ENCODE measurements at places on chromosomes 11 and 22.

- no peak for DNase-seq
Observed at GRCh38 chr11:45169310-45170072, 23.1 kb downstream of the PRDM11 start.

DNA sequence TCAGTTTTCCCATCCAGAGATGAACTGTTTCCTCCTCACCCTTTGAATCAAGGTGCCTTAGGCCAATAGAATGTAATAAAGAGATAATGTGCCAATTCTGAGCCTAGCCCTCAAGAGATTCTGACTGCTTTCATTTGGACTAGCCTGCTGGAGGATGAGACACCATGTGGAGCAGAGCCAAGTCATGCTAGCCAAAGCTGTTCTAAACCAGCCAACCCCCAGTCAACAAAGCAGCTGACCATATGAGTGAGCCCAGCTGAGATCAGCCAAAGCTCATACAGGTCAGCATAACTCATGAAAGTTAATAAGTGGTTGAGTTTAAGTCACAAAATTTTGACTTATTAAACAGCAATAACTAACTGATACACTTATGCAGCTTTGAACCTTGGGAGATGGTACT, 66.7 kb upstream of the DBX1 start:
- no peak for DNase-seq

GRCh38 chr11:33867561-33867960, 24.3 kb downstream of the LMO2 start:
- DNase-seq = no peak

DNA sequence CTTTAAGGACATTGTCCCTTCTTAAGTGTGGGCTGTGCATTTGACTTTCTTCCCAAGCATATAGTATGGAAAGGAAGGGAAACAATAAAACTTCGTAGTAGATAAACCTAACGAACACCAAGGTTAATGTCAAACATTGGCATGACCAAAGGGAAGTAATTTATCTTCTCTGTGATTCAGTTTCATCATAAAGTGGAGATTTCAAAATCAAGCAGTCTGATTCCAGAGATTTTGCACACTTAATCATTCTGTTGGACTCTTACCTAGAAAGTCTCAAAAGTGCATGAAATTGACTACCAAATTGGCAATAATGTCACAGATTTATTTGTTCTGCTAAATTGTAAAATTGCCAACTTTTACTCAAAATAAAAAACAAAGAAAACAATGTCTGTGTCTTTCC, 559.7 kb downstream of the JRKL start:
- DNase-seq = no peak

- DNase-seq = no peak
Observed at GRCh38 chr22:28410050-28410816, 269.4 kb downstream of the TTC28 start.

- DNase-seq = no peak
Observed at GRCh38 chr11:112826026-112826425, 135.2 kb upstream of the NCAM1 start.

- no peak for DNase-seq
Observed at GRCh38 chr22:17597217-17597616, 31.3 kb downstream of the ATP6V1E1 start.

GRCh38 chr11:62832336-62833234, at the start of gene TEX54:
TEX54 (minus strand) TSS chr11:62832841.
- DNase-seq = no peak

DNA sequence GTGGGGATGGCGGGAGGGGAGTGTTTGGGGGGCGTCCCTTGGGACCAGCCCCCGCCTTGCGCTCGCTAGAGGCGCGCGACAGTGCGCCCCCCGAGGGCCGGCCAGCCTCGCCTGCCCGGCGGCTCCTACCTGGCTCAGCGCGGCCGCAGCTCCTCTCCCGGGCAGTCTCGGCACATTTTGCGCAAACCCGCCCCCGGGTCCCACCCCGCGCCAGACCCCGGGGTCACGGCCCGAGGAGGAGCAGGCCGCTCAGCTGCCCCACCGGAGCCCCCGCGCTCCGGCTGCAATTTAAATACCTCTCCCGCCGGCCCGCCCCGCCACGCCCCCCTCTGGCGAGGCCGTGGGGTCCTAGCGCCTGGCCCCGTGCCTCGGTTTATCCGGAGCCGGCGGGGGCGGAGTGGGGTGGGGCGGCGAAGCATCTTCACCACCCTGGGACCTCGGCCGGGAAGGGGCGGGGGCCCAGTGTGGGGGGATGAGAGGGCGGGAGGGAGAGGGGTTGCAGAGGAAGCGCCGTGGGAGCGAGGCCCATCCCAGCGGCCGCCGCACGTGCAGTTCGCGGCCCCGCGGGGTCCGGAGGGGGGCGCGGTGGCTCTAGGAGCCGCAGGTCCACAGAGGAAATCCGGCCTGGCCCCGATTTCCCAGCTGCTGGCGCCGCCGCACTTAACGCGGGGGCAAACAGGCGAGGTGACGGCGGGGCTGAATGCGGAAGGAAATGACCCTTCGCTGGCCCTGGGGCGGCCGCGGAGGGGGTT, at the start of gene LRRC32:
Gene LRRC32 (minus strand): TSS at position 263 of the 752 bp plus-strand sequence. CDS start 4,793 bp downstream, outside the sequence.
- DNase-seq = no peak

- DNase-seq = peak; percentile 93
Observed at GRCh38 chr22:38305471-38306448, 11.5 kb downstream of the CSNK1E start.

GRCh38 chr11:118838905-118839553, 44.7 kb upstream of the CXCR5 start:
- peak; percentile 84 for DNase-seq

- DNase-seq = no peak
Observed at GRCh38 chr11:122322329-122322728, 206.3 kb upstream of the BLID start.

- peak; percentile 1 for DNase-seq
Observed at GRCh38 chr11:128608746-128609407, 21.5 kb upstream of the ETS1 start.

- no peak for DNase-seq
Observed at GRCh38 chr11:129447654-129448239, 72.1 kb downstream of the BARX2 start.

DNA sequence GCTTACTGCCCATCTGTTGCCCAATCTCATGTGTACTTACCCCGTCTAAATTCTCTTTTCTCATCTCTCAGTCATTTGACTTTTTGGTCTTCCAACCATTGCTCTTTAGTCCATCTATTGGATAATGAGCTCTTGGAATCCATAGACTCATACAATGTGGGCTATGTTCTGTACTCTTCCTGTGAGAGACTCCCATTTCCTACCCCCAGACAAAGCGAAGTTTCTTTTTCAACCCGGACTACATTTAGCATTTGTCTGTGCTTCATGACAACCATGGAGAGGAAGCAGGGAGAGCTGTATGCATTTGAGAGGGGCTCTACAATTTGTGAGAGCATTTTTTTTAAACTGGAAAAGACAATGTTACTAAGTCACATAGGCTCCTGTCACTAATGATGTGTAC, 4.0 kb upstream of the ARHGAP42 start:
- no peak for DNase-seq

DNA sequence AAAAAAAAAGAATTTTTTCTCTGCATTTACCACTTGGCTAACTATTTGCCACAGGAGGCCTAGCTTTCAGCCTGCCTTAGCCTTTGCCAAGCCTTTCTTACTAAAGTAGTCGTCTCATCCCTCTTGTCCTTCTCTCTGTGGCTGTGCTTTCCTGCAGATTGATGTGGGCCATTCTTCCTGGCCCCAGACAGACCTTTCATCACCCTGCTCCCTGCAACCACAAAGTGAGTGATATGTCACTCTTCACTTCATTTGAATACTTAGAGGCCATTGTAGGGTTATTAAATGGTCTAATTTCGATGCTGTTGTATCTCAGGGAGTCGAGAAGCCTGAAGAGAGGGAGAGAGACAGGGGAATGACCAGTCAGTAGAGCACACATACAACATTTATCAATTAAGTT, 37.6 kb downstream of the ART5 start:
- DNase-seq = no peak

DNA sequence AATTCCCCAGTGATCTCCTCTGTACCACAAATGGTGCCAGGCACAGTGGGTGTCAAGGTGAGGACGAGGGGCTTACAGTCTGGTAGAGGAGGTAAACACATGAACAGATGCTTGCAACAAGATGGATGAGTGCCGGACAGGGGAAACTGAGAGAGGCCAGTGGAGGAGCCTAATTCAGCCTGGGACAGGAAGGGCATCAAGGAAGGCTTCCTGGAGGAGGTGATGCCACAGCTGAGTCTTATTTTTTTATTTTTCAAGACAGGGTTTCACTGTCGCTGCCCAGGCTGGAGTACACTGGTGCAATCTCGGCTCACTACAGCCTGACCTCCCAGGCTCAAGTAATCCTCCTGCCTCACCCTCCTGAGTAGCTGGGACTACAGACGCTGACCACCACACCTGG, 18.8 kb upstream of the NEFH start:
- no peak for DNase-seq

DNA sequence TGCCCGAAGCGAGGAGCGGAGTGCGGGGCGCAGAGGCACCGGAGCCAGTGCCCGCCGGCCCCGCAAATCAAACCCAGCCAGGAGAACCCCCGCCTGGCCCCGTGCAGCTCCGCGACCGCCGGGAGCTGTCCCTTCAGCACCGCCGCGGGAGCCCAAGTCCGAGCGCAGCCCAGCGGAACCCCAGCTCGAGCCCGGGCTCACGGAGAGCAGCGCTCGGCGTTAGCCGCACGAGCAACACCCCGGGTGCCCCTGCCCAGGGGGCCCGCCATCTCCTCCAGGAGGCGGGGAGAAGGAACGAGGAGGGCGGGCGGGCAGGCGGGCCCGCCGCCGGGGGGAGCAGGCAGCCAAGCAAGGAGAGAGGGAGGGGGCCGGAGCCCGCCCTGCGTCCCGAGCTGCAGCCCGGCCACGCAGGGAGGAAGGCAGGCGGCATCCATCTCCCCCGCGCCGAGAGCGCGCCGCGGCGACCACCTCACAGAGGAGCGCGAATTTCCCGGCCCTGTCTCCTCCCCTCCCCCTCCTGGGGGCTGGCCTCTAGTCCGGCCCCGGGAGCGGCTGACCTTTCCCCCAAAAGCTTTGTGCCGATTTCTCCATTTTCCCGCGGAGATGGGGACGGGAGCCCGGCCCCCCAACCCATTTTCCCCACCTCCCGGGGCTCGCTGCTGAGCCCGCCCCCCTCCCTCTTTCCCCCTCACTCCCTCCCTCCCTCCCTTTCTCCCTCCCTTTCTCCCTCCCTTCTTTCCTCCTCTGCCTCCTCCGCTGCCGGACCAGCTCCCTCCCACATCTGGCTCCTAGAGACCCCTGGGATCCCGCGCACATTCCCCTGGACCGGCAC, 621 bp downstream of the KCNC1 start:
- DNase-seq = peak; percentile 72

DNA sequence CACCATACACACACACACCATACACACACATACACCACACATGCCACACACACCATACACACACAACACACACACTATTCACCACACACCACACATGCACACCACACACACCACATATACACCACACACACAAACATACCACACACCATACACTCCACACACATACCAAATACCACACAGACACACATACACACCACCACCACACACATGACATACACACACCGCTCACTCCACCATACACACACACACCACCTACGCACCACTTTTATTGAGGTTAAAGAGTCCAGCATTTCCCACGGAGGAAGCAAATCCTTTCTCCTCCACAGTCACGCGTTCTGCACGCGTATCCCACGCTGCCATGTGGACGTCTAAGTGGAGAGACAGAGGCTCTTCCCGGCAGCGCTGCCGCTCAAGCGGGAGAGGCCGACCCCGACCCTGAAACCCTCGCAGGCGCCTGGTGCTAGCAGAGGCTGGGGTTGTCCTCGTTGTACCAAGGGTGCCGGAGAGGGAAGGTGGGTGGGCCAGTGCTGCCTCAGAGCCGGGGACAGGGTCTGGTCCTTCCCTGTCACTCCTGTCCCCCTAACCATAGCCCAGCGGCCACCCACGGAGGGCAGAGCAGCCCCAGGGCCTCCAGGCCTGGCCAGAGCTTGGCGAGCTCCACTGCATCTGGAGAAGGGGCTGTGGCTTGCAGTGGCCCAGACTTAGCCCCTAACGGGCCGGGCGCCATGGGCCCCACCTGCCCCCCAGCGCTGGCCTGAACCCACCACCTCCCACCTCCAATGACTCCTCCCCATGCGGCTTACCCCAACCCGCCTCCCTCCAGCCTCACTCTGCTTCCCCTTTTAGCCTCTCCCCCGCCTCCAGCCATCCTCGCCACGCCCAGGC, 1495.0 kb downstream of the BRD1 start:
- DNase-seq = no peak

DNA sequence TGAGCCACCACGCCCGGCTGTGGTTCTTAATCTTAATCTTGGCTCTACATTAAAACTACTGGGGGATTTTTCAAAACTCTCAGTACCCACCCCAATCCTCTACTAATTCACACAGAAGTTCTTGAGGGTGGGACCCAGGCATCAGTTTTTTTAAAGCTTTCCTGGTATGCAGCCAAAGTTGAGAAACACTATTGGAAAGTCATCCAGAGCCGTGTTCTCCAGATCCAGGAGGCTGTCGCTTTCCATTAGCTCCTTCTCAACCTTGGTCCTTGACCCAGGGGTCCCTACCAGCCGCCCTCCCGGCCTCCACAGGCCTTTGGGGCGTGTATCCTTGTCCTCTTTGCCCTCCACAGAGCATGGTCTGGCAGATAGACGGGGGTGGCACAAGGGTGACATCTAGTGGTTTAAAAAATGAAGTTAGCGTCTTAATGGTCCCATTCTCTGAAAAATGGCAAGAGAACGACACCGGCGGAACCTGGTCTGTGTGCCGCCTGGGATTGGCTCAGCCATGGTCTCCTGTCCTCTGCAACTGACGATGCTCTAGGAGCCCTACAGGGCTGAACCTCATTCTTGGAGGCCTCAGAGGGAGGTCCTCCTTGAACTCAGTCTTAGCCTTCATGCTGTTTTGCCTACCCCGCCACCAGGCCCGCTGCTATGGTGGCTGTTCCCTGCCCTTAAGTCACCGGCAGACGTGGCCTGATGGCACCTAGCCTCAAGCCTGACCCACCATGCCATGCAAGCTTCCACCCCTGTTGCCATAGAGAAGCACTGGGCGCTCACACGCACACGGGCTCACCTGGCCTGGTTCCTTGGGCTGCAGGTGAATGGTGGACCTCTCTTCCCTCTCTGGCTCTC, 152.0 kb upstream of the SYN3 start:
- DNase-seq = peak; percentile 46

DNA sequence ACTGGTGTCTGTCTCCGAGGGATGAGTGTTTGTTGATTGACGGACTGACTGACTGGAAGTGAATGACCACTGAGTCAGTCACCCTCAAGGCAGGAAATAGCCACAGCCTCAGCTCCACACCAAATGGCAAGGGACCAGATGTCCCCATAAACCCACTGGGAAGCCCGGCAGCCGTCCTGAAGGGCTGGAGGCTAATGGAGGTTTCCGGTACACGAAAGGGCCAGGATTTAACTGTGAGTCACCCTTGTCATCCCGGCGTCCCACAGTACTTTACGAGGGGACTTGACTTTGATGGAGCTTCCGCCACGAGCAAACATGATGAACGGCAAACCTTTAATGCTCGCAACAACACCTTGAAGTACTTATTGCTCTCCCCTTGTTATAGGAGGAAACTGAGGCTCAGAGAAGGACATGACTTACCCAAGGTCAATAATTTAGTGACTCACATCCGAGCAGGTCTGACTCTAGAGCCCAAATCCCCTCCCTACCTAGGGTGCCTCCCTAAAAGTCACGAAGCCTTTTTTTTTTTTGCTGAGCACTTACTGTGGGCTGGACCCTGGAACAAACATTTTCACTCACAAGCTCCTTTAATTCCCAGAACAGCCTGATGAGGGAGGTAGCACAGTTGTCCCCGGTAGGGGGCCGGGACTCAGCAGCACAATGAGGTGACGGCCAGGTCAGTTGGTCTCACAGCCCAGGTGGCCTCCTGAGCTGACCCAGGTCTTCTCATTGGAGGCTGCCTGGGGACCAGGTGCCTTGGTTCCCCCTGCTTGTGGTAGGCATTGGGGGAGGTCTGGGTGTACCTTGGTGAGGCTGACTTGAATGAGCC, 25.2 kb upstream of the GCAT start:
- DNase-seq = no peak

Measured in MM.1S (cell line).